ENCODE measurements at places on chromosomes 4 and X.

GRCh38 chrX:95076449-95076848 is 1402.4 kb downstream of the FAM133A start:
- no peak for DNase-seq

- no peak for DNase-seq
These were observed 149.3 kb upstream of the GYPA start for GRCh38 chr4:144289667-144290428.

- DNase-seq, result no peak
These were observed 2.1 kb downstream of the TMEM150C start for GRCh38 chr4:82559735-82560120.

- DNase-seq, result no peak
These were observed 1.2 kb upstream of the CDK16 start for GRCh38 chrX:47217121-47217851.

DNA sequence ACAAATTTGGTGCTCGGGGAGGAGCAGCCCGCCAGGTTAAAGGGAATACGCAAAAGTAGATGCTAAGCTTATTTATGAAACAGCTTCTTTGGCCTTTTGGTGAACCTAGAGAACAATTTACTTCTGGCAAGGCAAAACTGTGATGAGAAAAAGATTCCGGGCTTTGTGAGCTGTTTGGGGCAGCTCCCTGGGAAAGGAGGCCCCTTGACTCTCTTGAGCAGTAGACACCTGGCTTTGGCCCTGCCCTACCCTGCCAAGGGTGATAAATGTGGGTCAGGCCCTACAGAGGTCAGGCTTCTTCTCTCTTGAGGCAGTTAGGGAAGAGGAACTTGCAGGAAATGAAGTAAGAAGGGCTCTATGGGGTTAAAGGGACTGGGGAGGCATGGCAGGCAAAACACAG is 509.6 kb downstream of the MID1IP1 start:
- no peak for DNase-seq

GRCh38 chrX:1595711-1596060 is 4.3 kb downstream of the AKAP17A start:
- no peak for DNase-seq

- no peak for DNase-seq
These were observed 215.3 kb upstream of the CTSO start for GRCh38 chr4:156169011-156169410.

DNA sequence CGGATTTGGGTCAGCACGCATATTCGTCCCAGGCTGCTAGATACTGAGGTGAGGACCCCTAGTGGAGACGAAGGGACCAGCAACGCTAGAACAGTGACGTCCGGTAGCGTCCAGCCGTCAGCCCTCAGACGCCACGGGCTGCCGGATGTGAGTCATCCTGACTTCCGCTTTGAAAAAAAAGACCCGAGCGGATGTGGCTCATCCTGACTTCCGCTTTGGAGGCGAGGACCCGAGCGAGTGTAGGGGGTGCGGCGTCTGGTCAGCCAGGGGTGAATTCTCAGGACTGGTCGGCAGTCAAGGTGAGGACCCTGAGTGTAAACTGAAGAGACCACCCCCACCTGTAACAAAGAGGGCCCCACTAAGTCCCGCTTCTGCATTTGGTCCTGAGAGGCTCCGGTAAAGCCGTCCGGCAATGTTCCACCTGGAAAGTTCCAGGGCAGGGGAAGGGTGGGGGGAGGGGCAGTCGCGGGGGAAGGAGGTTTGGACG is at the start of gene MAGEB2:
MAGEB2 (plus strand) TSS at position 207 of the 487 bp plus-strand sequence. CDS start 3,018 bp downstream, outside the sequence.
- DNase-seq, result no peak

DNA sequence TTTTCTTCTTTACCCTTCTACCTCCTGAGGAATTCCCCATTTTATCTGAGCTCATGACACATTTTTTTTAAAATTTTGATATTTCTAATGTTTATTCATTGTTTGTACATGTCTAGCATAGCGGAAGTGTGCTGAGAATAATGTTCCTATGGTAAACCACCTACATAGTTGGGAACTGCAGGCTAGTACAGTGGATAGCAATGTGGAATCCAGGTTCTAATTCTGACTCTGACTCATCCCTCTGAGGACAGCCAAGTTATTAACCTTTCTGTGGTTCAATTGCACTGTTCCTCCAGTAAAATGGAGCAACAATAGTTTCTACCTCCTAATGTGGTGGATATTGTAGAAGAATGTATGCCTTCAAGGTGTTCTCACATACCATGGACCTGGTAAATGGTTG is 20.6 kb upstream of the APELA start:
- no peak for DNase-seq

GRCh38 chrX:10358958-10359357 is 202.2 kb downstream of the CLCN4 start:
- no peak for DNase-seq

DNA sequence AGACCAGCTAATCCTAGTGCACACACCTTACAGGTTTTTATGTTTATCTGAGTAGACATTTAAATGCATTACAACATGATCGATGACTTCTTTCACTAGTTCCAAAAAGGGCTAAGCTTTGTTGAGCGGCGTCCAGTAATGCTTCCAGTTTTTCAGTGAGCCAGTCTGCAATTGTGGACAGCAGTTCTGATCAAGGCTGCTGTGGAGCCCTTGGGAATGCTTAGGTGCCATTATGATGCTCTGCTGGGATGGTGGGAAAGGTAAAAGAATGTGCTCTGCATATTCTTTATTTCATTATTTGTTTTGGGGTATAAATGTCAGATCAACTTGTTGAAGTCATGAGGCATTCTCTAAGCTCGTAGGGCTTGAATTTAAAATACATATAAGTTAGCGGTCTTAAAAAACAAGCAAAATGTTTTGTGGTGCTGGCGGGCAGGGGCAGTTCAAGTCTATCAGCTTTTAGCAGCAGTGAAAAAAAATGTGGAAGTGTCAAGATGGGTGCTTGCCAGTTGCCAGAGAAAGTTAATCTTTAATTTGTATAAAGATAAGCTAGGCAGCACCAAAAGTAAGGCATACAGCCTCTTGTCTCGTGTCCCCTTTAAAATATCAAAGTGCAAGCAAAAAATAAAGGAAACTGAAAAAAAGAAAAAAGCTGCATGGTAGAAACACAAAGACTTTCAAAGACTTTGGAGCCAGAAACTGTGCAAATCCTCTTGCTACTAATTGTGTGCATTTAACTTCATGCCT is 5.8 kb downstream of the MID1IP1 start:
- no peak for DNase-seq

DNA sequence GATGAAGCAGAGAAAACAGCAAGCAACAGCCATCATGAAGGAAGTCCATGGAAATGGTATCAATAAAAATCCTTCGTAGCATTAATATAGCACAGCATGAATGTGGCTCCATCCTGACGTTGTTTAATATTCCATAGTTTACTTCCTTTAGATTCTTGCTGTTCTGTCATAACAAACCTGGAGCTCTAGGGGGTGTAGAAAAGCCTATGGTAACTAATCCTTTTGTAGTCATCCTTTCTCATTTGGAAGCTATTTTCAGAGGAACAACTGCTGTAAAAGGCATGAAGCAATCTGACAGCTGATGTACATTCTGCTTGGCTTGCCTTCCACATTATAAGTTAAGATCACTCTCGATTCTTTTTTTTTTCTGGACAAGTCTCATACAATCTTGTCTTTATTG is 914 bp downstream of the MYOZ2 start:
- no peak for DNase-seq

- no peak for DNase-seq
These were observed 193.4 kb upstream of the GPR101 start for GRCh38 chrX:137227151-137227550.

DNA sequence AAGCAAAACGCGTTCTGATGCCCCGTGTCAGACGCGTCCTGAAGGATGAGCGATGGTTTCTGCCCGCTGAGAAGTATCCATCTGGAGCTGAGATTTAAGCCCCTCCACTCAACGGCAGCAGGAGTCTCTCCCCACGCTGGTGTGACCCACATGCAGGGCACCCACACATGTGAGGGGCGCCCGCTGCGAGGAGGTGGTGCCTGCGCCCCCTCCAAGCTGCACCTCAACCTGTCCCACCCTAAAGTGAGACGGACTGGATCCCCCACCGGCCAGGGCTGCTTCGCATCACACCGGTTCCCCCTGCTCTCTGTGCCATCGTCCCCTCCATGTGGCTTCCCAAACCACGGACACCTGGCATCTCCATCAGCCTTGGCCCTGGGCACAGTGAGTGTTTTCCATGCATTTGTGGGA is 4.5 kb upstream of the PDE6B start:
- DNase-seq, result no peak

- no peak for DNase-seq
These were observed 160.5 kb upstream of the AGTR2 start for GRCh38 chrX:116009861-116010710.

- DNase-seq, result peak; percentile 51
These were observed 7.8 kb upstream of the AKAP14 start for GRCh38 chrX:119887721-119888425.

DNA sequence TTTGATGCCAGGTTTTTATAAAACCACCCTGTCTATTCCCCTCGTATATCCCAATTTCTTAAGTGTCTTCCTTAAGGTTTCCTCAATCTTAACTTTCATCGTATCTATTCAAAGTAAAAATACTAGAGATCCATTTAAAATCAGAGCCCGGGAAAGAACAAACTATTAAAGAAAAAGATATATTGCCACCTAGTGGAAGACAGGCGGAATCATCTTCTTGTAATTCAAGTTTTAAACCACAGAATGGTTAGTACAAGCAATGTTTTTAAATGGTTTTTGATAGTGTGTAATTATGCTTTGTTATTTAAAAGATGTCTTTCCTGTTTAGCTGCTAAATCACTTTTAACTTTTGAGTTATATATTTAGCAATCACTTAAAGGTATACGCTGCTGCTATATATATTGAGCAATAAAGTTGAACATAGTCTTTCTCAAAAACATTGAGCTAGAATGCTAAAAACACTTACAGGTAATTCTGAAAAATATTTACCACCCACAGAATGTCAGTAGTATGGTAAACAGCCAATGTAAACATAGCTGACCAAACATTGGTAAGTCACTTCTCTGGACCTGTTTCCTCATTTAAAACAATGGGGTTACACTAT is 18.2 kb downstream of the PRDM8 start:
- no peak for DNase-seq

DNA sequence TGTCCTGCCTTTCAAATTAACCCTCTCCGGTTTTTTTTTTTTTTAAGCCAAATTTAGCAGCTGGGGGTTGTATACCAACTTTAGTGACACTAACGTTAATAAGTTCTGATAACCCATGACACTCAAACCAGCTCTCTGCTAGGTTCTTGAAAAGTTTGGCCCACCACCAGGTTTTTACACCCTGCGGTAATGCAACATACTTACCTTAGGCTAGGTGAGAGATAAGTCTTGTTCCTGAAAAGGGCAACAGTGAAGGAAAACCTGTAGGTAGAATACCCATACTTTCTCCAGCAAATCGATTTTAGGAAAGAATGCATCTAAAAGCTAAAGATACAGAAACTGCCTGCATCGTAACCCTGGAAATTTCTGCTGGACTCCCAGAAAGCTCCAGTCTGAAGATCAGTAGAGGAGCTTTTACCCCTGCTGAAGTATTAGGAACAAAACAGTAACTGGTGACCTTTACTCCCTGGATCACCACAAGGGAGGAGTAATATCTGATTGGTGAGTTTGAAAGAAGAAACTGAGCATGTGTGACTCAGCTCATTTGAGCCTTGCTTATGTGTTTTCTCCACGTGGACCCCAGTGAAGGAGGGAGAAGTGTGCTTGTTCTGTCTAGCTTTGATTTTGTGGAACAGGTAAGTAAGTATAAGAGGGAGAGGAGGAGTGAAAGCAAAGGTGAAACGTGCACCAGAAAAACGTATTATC is 34.4 kb upstream of the COX18 start:
- no peak for DNase-seq

DNA sequence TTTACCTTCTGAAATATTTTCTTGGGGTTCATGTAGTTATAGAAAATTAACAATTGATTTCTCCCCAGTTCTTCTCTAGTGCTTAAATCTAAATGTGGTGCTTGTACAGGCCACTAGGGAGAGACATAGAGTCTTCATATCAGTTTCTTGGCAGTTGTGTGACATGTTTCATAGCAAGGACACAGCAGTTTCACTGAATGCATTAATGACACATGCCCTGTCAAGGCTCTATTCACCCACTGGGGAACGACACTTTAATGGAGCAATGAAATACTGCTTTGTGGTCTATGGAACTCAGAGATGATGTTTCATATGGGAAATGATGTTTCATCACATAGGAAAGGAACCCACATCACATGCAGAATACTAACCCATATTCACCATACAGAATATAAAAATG is 2.8 kb downstream of the VEGFC start:
- DNase-seq, result no peak

GRCh38 chr4:53346920-53347852 is 18.7 kb downstream of the SCFD2 start:
- DNase-seq, result no peak

DNA sequence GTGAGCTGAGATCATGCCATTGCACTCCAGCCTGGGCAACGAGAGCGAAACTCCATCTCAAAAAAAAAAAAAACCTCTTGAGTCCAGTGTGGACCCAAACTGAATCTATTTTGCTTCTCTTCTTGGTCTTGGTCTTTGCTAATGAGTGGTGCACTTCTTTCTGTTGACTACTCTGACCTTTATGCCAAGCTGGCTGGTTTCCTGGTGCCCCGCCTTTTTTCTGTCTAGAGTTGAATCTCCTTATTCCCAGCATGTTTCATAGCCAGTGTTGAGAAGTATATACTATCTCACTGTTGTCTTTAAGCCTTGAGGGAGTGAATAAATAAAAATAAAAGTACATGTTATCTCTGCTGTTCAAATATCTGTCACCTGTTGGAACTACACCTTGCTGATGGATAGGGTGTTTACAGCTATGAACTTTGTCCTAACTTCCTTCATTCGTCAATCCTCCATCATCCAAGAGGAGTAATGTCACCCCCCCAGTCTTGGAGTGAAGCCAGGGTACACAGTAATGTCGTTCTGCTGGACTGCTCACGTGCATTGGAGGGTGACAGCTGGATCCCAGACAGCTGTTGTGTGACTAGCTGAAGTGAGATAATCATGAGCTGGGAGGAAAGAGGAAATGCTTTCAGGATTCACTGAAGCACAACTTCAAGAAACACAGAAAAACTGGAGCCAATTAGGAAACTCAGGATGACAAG is 99.3 kb upstream of the PRKG2 start:
- no peak for DNase-seq

- no peak for DNase-seq
These were observed 11.5 kb downstream of the MAD2L1 start for GRCh38 chr4:120055162-120055561.

DNA sequence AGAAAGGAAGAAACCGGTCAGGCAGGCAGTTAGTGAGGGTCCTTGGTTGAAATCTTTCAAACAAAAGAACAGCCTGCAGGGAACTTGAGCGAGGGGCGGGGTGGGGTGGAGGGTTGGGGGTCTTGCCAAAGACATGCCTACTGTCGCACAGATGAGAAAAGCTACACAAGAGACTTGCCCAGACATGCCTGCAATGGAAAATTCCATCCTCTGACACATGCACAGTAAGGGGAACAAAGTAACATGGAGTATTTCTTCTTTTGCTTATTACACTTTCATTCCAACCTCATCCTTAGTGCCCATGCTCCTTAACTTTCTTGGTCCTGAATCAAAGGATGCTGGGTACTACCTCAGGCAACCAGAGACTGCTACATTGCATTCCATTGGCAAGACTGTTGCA is 1491.2 kb downstream of the STIM2 start:
- no peak for DNase-seq
